ENCODE measurements at places on chromosomes 12 and 14. TPM values are rescaled to one million over a fixed set of nuclear protein-coding genes. Genes with fewer than 3 reads are reported as not detected.
A peak's percentile ranks its signal among the peaks of the same experiment; 100 is the strongest.

DNA sequence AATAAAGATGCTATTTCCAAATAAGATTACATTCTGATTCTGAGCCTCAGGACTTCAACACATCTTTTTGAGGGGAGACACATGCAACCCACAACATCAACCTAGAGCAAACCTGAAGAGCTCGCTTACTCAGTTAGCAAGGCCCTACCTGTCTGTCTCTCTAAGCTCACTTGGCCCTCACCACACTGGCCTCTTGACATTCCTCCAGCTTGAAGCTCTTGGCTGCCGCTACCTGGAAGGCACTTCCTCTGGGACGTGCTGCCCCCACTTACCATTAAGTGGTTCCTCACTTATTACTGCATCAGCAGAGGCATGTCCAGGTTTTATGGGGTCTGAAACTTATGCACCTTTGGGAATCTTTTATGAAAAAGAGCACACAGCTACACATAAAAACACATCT is 354.8 kb downstream of the GALC start:
- no peak for DNase-seq

Gene SLC6A15
- 1.2 TPM for total RNA-seq

DNA sequence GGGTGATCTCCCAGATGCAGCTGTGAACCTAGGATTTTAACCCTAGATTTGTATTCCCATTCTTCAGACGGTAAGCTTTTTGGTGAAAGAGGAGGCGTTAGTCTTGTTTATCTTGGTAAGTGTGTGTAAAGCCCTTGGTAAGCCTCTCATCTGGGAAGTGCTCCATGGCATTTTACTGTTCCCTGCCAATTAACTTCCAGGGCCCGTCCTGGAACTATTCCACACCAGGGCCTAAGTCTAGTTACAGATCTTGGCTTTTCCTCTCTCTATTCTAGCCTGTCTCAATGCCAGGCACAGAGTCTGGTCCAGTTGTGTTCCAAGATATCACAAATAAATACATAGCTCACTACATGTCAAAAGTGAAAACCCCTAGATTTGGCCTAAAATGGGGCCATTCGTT is 42.4 kb downstream of the YEATS4 start:
- no peak for DNase-seq

- peak; percentile 47 for DNase-seq
Observed at GRCh38 chr14:81710232-81710845, 176.7 kb upstream of the SEL1L start.

Gene PAPOLA
- total RNA-seq = 164 TPM

Gene RNF212B
- total RNA-seq = not detected

Gene JAG2
- 27.0 TPM for total RNA-seq

DNA sequence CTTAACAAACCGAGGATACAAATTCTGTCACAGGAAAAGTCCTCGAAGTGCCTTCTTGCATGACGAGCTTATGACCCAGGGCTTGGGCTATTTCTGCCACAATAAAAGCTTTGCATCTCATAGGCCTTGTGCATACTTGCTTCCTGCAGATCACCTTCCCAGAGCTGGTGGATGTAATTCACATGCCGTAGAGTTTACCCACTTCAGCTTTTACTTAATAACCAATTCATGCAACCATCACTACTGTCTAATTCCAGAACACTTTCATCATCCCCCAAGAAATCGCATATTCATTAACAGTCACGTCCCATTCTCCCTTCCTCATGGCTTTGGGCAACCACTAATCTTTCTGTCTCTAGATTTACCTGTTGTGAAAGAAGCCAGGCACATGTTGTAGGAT is 9.0 kb upstream of the BDKRB1 start:
- DNase-seq = no peak

- DNase-seq = no peak
Observed at GRCh38 chr12:93968536-93969285, 179.7 kb upstream of the PLXNC1 start.

DNA sequence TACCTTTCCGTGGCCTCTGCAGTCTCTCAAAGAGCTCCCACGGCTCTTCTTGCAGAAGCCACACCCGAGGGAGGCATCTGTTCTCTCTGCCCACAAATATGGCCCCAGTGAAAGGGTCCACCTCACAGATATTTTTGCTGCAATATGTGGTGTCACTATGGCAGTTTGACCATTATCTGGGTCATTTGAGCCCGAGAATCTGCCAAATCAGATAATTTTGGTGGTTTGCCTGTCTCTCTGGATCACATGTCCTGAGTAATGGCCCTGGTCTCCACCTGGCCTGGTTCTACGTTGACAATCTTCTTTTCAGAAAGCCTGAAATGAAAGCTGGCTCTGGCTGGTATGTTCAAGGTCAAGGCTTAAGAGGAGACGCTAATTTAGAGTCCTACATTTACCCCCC is 5.7 kb upstream of the WSCD2 start:
- DNase-seq = no peak

Gene TAS2R14
- 6.8 TPM for total RNA-seq

Gene RFX4
- total RNA-seq = not detected

GRCh38 chr12:117567644-117568216 is 206.3 kb upstream of the NOS1 start:
- DNase-seq = no peak

GRCh38 chr12:29316752-29317151 is 64.2 kb downstream of the ERGIC2 start:
- no peak for DNase-seq

GRCh38 chr14:44912041-44912869 is 49.5 kb downstream of the KLHL28 start:
- no peak for DNase-seq

GRCh38 chr12:94397401-94397800 is 62.3 kb downstream of the CEP83 start:
- no peak for DNase-seq

DNA sequence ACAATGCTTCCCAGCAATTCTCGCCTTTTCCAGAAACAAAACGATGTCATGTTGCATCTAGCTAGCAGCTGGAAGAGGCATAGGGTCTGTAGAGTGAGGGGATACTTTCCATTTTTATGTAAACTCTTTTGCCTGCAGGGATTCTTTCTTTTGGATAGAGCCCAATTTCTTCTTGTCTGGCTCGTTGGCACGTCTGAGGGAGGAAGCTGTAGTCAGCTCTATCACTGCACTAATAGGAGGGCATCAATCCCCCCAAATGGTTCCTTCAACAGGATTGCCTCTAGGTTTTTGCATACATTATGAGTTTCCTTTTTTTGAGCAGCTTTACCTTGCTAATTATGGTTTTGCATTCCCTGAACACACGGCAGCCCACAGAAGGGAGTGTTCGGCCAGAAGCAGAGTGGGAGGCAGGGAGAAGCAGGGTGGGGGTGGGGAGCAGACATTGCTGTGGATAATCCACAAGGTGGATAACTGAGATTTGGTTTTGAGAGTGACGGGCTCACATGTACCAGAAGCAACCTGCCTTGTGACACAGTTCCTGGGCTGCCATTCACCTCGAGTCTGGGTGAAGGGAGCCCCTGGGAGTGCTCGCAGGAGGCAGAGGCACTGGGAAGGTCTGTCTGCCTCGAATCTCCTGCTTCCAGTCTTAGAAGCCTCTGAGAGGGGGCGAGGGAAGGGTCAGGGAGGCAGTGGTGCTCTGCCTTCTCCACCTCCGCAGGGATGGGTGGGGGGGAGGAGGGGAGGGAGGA is 24.5 kb downstream of the LRTM2 start:
- DNase-seq = no peak

Gene MDM1
- 15.5 TPM for total RNA-seq

DNA sequence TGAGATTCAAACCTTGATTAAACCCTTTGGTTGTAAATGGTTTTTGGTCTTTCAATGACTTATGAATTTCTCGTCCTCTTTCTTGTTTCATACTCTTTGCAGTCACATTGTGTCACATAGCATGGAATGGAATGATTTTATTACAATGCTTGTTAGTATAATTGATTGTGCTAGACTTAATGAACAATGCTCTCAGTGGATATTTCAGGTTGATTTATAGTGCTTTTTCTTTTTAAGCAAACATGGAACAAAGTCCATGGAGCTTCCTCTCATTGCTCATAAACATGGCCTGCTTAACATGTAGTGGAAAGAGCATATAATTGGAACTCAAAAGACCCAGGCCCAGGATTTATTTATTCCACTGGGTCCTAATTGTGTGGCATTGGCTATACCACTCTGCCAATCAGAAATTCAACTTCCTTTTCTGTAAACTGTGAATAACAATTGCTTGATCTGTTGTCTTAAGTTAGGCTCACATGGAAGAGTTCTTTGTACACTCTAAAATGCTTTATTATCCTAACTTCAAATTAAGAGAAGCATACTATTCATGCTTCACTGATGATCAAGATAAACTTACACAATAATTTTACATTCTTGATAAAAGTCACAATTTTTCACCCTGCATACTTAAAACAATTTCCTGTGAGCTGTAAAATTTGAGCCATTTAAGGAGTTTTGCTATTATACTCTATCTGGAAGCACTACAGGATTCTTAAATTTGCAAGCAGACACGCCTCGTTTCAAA is 370.5 kb upstream of the PDE3A start:
- DNase-seq = no peak

- no peak for DNase-seq
Observed at GRCh38 chr12:15868186-15868585, 14.0 kb upstream of the STRAP start.

Gene CCDC196
- not detected for total RNA-seq

DNA sequence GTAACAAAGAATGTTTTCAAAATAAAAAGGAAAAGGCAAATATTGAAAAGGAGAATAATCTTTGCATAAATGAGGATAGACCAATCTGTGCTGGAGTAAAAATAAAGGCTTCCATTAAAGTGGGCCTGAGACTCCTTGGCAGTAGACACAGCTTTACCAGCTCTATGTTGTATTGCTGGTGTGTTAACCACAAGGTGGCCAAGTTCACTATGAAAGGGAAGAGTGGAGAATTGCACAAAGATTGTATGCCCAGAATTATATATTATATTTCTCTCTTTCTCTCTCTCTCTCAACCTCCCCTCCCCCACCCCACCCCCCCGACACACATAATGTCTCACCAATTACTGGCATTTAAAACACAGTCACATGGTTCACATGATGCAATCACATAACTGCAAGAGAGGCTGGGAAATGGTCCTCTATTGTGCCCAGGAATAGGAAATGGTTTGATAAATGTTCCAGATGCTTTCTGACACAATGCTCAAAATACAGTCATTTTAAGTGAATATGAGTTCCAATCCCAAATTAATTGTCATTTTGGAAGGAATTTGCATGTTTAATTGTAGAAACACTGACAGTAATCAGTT is 222.6 kb upstream of the SYT1 start:
- DNase-seq = no peak

Gene GLS2
- total RNA-seq = 2.1 TPM

Gene DIO2
- total RNA-seq = 8.6 TPM

Gene DEGS2
- 7.4 TPM for total RNA-seq

DNA sequence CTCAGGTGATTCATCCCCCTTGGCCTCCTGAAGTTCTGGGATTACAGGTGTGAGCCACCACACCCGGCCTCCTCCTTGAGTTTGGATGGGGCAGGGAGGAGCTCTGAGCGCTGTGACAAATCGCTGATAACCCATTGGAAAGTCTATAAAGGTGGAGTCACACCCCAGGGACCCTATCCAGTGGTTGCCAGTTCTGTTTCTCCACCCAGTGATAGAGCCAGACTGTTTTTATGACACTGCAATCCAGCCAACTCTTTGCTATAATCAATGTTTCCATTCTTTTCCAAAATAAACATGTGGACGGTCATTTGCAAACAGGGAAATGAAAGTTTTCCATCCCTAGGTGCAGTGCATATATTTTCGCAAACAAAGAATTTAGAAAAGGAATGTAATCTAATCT is 142.0 kb upstream of the PELI2 start:
- DNase-seq = peak; percentile 61

- DNase-seq = no peak
Observed at GRCh38 chr14:34956931-34957330, 25.9 kb upstream of the SRP54 start.

DNA sequence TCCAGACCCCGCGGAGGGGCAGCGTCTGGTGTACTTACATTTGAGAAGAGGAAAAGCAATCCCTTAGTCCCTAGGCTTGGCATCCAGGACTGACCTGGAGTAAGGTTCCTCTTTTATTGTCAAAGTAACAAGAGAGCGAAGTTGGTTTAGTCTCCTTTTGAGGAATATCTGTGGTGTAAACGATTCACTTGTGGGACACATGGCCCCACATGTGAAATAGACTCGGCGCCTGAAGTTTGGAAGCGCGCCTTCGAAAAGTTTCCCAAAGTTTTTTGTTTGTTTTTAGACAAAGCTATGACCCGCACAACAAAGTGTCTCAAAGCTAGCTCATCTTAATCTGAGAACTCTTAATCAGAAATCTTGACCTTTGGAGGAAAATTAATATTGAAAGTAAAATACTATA is 744 bp downstream of the STYX start:
- peak; percentile 15 for DNase-seq

Gene ARHGAP9
- 5.0 TPM for total RNA-seq

DNA sequence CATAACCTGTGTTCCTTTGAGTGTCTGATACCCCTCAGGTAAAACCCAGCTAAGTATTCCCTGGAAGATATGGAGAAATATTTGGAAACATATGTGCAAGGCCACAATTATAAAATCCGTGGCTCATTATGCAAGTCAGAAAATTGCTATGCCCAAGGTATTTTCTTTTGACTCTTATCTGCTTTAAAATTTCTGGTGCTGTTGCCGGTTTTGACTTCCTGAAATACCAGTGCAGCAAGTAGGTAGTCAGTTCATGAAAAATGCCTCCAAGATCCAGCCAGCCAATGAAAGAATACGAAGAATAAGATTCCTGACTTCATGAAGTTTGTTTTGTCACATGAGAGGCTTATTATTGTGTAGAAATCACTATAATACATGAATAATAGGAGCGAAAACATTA is 20.2 kb upstream of the FUT8 start:
- no peak for DNase-seq

Data from skin of body (tissue), 3 donors.